ENCODE measurements at places on chromosomes 7 and 10.

- no peak for DNase-seq
Observed at GRCh38 chr7:131034166-131034881, 293.4 kb upstream of the MKLN1 start.

DNA sequence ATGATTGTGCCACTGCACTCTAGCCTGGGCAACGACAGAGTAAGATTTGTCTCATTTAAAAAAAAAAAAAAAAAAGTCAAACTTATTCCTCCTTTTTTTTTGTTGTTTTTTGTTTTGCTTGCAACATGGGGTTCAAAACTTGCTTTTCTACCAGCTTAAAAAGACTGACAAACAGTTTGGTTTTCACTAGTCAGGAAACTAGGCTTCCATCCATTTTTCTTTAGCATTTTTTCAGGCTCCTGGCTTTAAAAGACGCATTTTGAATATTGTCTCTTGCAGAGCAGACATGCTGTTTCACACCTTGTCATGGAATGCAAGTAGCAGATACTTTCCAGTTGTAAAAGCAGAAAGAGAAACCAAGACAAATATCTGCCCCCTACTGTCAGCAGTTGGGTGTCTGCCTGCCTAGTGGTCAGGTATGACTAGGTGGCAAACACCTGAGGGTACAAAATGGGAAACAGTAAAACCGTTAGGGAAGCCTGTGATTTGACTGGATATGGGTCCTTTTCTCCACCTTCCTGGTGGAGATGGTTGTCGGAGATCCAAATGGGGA lies 139.9 kb downstream of the CCDC71L start:
- DNase-seq = no peak

- peak; percentile 50 for DNase-seq
Observed at GRCh38 chr10:68348265-68348741, 15.6 kb upstream of the PBLD start.

- no peak for DNase-seq
Observed at GRCh38 chr7:155762036-155762435, 50.2 kb downstream of the SHH start.

DNA sequence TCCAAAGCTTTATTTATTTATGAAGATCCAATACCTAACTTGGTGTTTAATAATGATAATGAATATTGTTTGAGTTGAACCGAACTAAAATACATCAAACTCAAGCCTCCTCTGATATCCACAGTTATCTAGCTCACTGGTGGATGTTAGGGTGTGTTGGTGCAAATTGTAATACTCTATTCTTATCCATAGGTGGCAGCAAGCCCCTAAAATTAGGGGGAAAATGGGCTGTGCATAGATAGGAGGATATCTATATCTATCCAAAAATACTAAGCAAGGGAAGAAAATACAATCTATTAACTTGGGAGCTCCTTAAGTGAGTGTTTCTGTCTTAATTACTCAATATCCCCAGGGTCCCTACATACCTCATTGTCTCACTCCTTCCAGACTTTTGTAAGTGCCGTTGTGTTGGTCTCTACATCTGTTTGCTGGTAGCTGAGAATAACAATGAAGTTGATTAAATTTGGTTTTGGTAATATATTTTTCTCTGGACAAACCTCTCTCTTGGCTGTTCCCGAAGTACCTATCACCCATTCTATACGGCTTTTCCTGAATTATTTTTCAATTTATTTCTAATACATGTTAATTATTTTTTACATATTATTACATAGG lies 55.0 kb upstream of the VWDE start:
- DNase-seq = peak; percentile 9

DNA sequence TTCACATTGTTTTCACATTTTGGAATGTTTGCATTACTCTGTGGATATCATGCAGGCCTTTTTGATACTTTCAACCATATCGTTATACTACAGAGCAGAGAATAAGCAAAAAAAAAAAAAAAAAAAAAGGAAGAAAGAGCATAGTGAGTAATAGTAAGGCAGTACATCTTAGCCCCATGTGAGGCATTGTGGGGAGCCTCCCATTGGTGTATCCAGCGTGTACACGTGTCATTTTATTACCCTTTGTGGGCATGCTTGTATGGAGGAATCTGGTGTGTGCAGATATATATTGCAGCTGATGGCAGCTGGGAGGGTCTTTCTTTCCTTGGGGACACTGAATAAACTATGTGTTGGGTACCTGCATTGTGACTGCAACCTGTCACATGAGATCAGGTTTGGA lies 19.6 kb downstream of the R3HCC1L start:
- no peak for DNase-seq

DNA sequence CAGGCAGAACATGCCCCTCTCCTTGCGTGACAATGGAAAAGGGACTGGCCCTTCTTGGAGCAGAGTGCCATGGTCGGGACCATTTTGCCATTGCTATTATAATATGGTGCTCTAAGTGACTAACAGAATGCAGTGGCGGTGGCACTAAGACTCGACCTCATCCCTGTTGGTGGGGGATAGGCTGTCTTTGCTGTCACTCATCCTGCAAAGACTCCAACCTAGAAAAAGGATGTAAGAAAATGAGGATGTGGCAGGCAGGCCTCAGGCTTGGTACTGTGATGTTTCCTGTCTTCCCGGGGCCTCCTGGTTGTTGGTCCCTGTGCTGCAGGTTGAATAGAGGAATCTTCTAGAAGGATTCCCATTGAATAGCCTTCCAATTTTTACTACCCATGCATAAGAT lies 18.6 kb downstream of the BLNK start:
- DNase-seq = no peak

GRCh38 chr7:95536656-95537311 lies 51.0 kb downstream of the ASB4 start:
- DNase-seq = no peak

- DNase-seq = no peak
Observed at GRCh38 chr7:76300166-76300731, 2.2 kb upstream of the HSPB1 start.

- no peak for DNase-seq
Observed at GRCh38 chr7:104627516-104627915, 299.1 kb downstream of the LHFPL3 start.

- no peak for DNase-seq
Observed at GRCh38 chr7:3310884-3311283, 9.8 kb downstream of the SDK1 start.

DNA sequence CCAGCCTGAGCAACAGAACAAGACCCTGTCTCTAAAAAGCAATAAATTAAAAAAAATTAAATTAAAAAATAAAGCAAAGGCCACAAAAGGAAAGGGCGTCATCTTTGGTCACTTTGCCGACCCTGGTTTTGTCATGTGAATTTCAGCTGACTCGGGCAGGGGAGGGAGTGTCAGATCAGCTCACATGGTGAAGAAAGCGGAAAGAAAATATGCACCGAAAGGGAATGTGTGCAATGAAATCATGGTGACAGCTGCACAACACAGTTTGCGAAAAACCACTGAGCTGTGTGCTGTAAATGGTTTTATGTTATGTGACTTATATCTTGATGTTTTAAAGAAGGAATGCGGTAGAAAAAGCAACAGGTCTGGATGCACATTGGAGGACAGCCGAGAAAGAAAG lies 39.8 kb downstream of the RCC1L start:
- no peak for DNase-seq

DNA sequence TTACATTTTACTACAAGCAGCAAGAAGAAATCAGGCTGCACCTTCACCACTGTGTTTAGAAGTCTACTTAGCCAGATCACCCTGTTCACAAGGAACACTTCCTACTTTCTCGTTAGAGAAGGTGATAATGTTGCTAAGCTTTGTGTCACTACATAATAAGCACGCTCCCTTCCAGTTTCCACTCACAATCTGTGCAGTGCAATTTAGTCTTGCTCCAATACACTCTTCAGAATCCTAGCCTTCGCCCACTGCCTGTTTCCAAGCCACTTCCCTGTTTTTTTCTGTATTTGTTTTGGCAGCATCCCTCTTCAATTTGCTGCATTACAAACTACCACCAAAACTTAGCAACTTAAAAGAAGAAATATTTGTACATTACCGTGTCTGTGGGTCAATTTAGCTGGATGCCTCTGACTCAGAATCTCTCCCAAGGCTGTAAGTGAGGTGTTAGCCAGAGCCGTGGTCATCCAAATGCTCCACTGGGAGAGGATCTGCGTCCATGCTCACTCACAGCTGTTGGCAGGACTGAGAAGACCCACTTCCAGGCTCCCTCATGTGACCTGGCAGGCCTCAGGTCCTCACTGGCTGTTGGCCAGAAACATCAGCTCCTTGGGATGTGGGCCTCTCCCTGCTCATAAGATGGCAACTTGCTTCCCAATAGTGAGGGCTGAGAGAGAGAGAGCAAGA lies 110.4 kb downstream of the PON1 start:
- DNase-seq = no peak

- no peak for DNase-seq
Observed at GRCh38 chr7:48250441-48250951, 79.2 kb downstream of the ABCA13 start.

DNA sequence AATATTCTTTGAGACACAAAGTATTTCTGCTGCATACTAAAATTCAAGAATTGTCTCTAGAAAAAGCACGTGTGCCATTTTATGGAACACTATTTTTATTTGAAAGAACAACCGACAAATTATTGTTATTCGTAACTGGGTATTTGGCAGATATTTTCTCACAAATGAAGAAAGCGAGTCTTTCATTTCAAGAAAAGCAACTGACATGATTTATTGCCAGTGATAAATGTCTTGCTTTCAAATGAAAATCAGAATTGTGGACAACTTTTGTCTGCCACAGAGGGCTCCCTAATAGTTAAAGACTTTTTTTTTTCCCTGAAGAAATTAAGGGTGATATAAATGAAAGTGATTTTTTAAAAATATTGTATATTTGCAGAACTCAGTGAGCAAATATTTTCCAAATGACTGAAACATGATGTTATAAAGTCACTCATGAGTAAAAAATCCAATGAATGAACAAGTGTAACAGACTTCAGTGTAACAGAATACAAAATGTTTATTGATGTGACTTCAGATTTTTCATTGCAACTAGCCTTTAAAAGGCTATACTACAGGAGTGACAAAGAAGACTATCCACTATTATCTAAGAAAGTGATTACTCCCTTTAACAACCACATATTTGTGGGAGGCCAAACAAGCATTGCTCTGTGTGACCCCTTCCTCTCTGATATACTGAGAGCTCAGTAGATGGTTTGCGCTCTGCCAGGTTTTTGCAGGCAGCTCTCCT lies 49.0 kb upstream of the SEMA3E start:
- DNase-seq = no peak

DNA sequence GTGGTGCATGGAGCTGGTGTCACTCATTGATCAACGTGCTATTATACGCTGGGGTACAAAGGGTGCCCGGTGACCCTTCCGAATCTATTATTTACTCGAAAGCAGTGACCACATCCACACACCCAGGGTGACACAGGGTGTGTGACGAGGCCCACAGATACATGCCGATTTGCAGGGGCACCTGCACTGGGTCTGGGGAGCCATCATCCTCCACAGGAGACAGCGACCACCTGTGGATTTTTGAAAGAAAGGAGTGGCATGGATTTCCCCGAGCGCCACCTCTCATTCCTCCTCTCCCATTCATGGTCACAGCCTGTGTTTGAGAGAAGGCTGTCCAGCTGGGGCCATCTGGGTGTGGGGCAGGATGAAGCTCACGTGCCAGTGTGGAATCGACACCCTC lies 249.7 kb downstream of the PAXIP1 start:
- DNase-seq = no peak

DNA sequence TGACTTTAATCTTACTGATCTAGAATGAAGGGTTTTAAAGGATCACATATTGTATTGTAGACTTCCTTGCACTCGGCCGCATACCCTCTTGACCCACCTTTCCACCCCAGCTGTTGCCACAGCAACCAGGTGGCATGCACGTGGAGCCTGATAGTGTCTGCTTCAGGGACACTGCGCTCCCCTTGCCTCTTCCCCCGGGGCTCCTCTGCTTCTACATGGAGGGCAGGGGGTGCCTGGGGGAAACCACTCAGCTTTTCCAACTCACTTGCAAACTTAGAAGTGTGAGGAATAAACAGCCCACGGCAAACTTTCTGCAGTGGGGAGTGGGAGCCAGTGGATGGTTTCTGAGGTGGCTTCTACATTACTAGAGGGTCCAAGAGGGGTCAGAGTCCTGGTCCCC lies 458.6 kb downstream of the PLXNA4 start:
- no peak for DNase-seq

DNA sequence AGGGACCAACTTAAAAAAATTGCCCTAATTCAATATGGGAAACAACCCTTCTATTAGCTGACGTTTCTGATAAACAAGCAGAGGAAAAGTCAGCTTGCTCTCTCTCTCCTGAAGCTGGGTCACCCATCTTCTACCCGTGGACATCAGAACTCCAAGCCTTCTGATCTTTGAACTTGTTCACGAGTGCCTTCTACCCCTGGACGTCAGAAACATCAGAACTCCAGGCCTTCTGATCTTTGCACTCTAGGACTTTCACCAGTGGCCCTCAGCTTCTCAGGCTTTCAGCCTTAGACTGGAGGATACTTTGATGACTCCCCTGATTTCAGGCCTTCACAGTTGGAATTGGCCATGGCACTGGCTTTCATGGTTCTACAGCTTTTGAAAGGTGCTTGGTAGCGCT lies 41.8 kb downstream of the AKR1C8 start:
- DNase-seq = no peak
